Activated CD4-positive, alpha-beta T cell treated with anti-CD3 and anti-CD28 coated beads, Interleukin-2, amount 10 ng/mL, durations not matched to agents 7 days and 5 days (primary cell): ENCODE measurements at places on chromosomes 5 and 9. TPM values are rescaled to one million over a fixed set of nuclear protein-coding genes. Genes with fewer than 3 reads are reported as not detected.

The ABL1 gene
- total RNA-seq, result 33.5 TPM

The ANKRD18B gene
- 0.46 TPM for total RNA-seq

The CYLC2 gene
- not detected for total RNA-seq

The ZNF300 gene
- 1.9 TPM for total RNA-seq

The SPINK1 gene
- total RNA-seq, result not detected

The TRIM36 gene
- not detected for total RNA-seq
